CD8-positive, alpha-beta memory T cell (primary cell): ENCODE measurements at places on chromosomes 12 and 14. TPM values are rescaled to one million over a fixed set of nuclear protein-coding genes. Genes with fewer than 3 reads are reported as not detected.

- no peaks in the 10 kb centered on the region for H3K4me1 ChIP-seq
- H3K4me3 ChIP-seq = no peak overlapping the region
- no peak overlapping the region for H3K27ac ChIP-seq
- no peak for DNase-seq
These were observed 72.9 kb downstream of the BLTP3B start for GRCh38 chr12:100069795-100070194.

DNA sequence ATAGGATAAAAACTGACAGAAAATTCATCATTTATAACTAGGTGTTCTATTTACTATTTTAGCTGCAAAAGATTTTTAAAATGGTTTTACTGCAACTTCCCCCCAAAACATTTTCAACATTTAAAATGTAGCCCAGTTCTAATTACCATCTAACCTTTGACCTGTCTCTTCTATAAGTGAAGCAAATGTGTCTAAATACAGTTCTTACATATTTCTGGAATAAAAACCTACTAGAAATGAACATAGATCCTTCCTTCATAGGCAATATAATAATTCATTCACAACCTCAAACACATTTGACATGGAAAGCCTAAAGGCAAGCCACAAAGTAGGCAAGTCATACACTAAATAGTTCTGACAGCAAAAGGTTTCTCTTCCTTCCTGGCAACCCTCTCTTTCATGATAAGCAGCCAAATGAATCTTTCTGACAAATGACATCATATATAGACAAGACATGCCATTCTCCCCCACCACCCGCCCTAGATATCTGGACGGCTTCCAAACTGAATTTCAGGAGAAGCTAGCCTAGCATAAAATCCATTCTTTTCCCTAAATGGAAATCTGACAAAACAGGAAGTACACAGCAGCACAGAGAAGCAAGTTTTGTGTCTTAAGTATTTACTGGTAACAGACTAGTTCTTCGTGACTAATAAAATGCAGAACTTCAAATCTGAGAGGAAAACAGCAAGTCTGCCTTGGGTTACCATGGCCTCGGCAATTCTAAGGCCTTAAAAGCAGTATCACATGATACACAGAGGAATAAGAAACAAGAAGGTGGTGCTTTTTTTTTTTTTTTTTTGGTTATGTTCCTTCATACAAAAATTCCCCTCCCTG lies 17.2 kb upstream of the ARID4A start:
- no peaks in the 10 kb centered on the region for H3K27me3 ChIP-seq
- H3K4me3 ChIP-seq = no peak overlapping the region
- peaks cover 24% of the 10 kb centered on the region for H3K36me3 ChIP-seq
- H3K27ac ChIP-seq = peak overlapping the region; percentile 27

GRCh38 chr14:71377099-71377498 lies 469.8 kb downstream of the PCNX1 start:
- H3K4me3 ChIP-seq = no peak overlapping the region
- peaks cover 4% of the 10 kb centered on the region for H3K36me3 ChIP-seq
- no peak overlapping the region for H3K27ac ChIP-seq
- H3K4me1 ChIP-seq = no peaks in the 10 kb centered on the region
- no peaks in the 10 kb centered on the region for H3K27me3 ChIP-seq
- no peak for DNase-seq

DNA sequence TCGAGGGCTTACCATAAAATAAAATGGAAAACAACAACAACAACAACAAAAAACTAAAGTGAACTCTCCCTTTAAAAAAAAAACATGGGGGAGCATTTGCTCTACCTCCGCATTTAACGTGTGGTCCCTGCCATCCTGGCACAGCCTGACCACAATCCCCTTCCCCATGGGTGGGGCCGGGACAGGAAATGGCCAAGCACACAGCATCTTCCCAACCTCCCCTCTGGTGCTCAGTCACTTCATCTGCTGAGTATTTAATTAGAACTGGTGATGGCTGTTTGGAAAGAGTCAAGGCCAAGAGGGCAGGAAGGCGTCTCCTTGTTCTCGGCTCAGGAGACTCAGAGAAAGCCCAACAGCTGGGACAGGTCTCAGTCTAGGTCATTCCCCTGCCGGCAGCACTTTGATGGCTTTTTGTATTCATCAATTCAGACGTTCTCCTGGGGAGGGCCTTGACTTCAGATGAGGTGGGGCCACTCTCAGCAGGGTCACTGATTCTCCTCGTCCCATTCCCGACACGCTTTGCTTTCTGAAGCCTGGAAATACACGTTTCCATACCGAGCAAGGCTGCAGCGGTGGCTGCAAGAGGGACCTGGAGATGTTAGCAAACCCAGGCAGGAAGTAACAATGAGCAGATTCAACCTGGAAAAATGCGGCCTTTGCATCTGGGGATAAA lies 44.4 kb downstream of the ANO2 start:
- DNase-seq = no peak
- no peaks in the 10 kb centered on the region for H3K36me3 ChIP-seq
- H3K27ac ChIP-seq = no peak overlapping the region
- no peak overlapping the region for H3K4me3 ChIP-seq

- peaks cover 22% of the 10 kb centered on the region for H3K4me1 ChIP-seq
- H3K36me3 ChIP-seq = no peaks in the 10 kb centered on the region
- no peak for DNase-seq
- peaks cover 8% of the 10 kb centered on the region for H3K27me3 ChIP-seq
- no peak overlapping the region for H3K27ac ChIP-seq
These were observed 2.8 kb upstream of the RND1 start for GRCh38 chr12:48868451-48868850.

DNA sequence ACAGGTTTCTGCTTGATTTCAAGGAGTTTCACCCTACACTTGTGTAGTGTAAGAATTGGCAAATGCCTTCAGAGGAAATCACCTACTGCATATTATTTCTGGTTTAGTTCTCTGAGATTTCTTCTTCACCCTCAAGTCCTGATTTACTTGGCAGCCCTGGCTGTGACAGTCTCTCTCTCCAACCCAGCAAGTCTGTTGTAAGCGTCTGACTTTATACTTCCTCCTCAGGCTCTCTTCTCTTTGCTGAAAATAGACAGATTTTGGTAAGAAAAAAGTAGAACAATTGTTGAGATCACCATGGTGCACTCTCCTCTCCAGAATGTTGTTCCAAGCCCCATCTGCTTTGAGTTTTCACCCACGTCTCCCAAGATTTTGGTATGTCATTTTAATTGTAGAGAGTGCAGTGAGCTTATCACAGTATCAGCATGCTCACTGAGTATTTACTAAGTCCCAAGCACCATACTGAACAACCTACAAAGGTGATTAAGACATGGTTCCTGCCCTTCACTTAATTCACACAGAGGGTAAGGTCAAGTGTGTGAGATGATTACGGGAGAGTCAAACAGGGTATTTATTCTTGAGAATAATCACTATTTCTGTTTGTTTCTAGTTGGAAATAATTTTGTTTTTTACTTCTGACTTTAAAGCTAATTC lies 148.7 kb downstream of the MDGA2 start:
- no peak for DNase-seq
- no peaks in the 10 kb centered on the region for H3K36me3 ChIP-seq
- no peak overlapping the region for H3K4me3 ChIP-seq
- H3K27me3 ChIP-seq = no peaks in the 10 kb centered on the region
- no peak overlapping the region for H3K27ac ChIP-seq
- H3K4me1 ChIP-seq = no peaks in the 10 kb centered on the region

GRCh38 chr14:95098984-95099599 lies 58.2 kb downstream of the DICER1 start:
- no peaks in the 10 kb centered on the region for H3K27me3 ChIP-seq
- H3K4me3 ChIP-seq = no peak overlapping the region
- H3K36me3 ChIP-seq = peaks cover 37% of the 10 kb centered on the region
- no peaks in the 10 kb centered on the region for H3K4me1 ChIP-seq
- DNase-seq = peak; percentile 53

DNA sequence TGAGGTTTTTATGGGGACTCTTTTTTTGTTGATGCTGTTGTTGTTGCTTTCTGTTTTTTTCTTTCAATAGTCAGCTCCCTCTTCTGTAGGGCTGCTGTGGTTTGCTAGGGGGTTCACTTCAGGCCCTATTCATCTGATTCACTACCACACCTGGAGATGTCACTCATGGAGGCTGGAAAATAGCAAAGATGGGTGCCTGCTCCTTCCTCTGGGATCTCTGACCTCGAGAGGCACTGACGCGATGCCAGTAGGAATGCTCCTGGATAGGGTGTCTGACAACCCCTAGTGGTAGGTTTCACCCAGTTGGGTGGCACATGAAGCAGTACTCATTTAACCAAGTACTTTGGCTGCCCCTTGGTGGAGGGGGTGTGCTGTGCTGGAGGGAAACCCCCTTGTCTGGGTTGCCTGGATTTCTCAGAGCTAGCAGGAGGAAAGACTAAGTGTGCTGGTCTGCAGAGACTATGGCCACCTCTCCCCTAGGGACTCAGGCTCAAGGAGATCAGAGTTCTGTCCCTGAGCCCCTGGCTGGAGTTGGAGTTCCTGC lies 745.5 kb downstream of the TMTC2 start:
- H3K4me3 ChIP-seq = no peak overlapping the region
- no peaks in the 10 kb centered on the region for H3K4me1 ChIP-seq
- DNase-seq = no peak
- no peak overlapping the region for H3K27ac ChIP-seq
- H3K36me3 ChIP-seq = no peaks in the 10 kb centered on the region

- DNase-seq = no peak
- H3K4me1 ChIP-seq = no peaks in the 10 kb centered on the region
- H3K36me3 ChIP-seq = no peaks in the 10 kb centered on the region
- no peak overlapping the region for H3K27ac ChIP-seq
These were observed 56.6 kb downstream of the GALNT16 start for GRCh38 chr14:69316449-69317101.

The NPFF gene
- total RNA-seq = not detected

The LTB4R gene
- 9.8 TPM for total RNA-seq

The MORN3 gene
- 1.8 TPM for total RNA-seq

The SYCP3 gene
- total RNA-seq = 0.22 TPM

The AHSA1 gene
- 307 TPM for total RNA-seq

The RNFT2 gene
- 15.8 TPM for total RNA-seq

The LRFN5 gene
- not detected for total RNA-seq
